Effector CD4-positive, alpha-beta T cell (primary cell): ENCODE measurements at places on chromosomes 13 and 19.

- DNase-seq = no peak
Observed at GRCh38 chr13:113962975-113963374, 10.9 kb downstream of the C13orf46 start.

DNA sequence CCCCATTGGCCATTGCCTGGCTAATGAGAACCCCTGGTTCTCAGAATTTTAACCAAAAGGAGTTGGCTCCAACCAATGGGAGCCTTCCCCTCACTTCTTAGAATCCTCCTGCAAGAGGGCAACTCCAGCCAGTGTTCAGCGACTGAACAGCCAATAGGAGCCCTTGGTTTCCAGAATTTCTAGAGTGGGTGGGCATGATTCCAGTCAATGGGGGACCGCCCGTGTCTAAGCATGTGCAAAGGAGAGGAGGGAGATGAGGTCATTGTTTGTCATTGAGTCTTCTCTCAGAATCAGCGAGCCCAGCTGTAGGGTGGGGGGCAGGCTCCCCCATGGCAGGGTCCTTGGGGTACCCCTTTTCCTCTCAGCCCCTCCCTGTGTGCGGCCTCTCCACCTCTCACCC lies 9.5 kb upstream of the SWSAP1 start:
- DNase-seq = no peak

GRCh38 chr13:96795670-96796069 lies 198.6 kb downstream of the OXGR1 start:
- DNase-seq = no peak

DNA sequence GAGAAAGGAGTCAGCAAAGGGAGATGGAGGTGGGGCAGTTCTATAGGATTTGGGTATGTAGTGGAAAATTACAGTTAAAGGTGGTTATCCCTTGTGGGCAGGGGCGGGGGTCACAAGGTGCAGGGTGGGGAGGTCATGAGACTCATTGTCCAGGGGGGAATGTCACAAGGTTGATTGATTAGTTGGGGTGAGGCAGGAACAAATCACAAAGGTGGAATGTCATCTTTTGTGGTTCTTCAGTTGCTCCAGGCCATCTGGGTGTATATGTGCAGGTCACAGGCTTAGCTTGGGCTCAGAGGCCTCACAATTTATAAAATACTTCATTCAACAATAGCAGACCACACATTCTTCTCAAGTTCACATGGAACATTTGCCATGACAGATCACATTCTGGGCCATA lies 109.6 kb downstream of the ATP11A start:
- no peak for DNase-seq

DNA sequence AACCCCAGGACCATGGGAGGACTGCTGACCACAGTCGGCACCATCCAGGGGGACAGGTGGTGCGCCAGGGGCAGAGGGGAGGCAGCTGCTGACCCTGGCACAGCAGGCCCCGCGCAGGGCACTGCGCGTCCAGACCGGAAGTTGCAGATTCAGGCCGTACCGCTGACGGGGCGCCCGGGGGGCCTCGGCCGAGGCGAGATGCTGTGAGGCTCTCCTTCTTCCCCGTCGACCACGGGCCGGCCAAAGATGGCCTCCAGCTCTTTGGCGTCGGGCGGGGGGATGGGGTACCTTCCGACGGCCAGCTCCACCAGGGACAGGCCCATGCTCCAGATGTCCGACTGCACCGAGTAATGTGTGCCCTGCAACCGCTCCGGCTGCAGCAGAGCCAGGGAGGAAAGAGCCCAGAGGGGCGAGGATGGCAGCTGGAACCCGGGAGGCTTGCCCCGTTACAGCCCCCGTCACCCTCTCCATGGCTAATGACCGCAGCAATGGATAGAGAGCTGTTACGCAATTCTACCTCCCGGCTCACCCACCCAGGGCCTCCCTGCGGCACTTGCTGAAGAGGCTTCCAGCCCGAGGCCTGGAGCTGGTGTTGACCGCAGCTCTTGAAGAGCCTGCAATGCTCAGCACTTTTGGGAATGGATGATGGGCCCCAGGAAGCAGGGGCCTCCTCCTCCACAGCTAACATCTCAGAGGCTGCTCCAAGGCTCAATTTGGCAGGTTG lies 24.7 kb downstream of the MAP2K2 start:
- DNase-seq = no peak

DNA sequence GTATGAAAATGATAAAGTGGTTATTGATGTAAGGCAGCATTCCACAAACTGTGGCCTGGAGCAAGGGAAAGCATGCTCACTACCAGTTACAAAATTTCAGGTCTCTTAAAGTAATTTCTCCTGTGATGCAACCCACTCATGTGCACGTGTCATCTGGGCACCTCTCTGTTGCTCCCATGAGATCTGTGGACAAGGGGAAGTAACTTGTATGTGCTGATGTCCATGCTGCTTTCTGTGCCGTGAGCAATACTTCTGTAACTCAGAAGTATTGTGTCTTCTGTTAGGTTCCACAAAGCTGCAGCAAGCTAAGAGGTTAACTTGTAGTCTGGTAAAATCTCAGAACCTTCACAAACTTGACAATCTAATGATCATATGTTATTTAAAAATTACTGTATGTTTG lies 930.0 kb upstream of the SLITRK6 start:
- no peak for DNase-seq

DNA sequence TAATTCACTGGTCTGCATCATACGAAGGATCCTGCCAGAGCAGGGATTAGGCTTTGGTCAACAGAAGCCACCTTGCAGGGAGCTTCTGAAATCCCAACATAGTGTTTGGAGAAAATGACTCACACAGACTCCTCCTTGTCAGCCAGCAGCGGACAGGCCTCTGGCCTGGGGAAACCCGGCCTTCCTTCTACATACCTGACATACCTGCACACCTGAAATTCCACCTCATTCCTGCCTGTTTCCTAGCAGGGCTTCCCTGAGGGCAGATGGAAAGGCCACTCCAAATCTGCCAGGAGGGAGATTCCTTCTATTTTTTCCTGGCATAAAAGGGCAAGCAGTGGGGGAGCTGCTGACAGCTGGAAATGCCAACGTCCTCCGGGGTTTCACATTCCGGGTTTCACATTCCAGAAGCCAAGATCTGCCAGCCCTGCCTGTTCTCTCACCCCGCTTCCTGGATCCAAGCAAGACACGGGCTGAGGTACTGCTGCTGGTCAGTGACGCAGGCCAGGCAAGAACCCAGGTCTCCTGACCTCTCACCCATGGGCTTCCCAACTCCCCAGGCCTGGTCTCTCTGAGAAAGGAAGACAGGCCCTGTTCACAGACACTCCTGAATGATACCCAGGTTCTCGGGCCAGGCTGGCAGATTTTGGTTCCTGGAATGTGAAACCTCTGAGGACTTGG lies 18.2 kb upstream of the IGFL1 start:
- no peak for DNase-seq

- no peak for DNase-seq
Observed at GRCh38 chr19:45161738-45162607, 1.2 kb upstream of the NKPD1 start.

- no peak for DNase-seq
Observed at GRCh38 chr13:79901336-79901735, 420.4 kb downstream of the NDFIP2 start.

DNA sequence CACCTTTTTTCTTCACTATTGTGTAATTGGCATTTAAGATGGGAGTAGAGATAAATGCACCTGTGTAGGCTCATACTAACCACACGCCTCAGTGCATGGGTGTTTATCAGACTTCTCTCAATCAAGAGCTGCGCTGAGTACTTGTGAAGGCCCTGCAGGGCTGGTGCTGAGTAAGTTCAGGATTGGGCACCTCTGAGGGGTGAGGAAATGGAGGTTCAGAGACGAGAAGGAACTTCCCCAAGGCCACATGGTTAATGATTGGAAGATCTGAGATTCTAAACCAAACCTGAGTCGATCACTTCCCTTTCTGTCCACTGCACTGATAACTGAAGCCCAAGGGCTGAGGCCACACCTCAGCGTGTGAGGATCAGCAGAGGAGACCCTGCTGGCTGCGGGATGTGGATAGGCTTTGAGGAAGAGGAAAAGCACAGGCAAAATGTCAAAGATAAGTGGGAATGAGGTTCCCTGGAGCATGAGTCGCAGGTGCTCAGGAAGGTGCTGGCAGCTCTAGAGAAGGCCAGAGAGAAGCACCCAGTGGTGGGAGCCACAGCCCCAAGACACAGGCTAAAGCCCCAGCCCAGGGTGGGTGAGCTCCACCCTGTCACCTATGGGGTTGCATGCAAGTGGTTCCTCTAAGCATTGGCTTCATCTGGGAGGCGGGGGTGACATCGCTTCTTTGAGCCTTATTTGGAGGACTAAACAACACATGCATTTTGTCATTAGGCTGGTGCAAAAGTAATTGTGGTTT lies 32.3 kb upstream of the GJB6 start:
- no peak for DNase-seq

DNA sequence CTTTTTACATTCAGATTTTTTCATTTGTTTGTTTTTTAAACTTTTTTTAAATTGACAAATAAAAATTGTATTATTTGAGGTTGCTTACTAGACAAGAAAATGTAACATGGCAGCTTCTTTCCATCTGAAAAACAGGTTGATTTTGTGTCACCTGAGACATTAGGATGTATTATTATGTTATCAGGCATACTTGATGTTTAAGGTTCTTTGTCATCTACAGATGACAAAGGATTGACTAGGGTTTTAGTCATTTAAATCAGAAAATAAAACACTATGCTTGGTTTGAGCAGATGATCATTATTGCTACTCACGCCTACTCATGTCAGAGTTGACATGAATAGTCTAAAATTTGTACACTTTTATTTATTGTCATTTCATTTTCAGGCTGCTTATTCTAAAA lies 1494.5 kb downstream of the SLITRK5 start:
- DNase-seq = no peak
